Endothelial cell of umbilical vein (primary cell): ENCODE measurements at places on chromosomes 1 and 21.
A peak's percentile ranks its signal among the peaks of the same experiment; 100 is the strongest.

- DNase-seq = no peak
Measured at GRCh38 chr1:182643699-182644098, 39.5 kb upstream of the RGS16 start.

DNA sequence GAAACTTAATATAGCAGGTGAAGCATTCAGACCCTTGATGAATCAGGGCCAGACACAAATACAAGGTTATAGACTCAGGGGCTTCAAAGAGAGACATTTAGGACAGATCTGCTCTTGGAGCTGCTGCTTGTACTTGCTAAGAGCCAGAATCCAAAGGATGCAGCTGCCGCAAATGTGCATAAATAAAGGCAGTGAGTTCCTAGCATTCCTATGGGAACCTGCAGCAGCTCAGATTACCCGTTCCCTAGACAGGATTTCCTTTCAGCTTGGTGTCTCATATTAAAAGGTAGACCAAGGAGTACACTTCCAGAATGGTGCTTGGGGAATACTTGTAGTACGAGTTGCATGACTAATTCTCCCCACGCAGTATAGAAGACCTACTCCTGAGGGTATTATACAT is 9.7 kb upstream of the LRRC53 start:
- no peak for DNase-seq

- DNase-seq = no peak
Measured at GRCh38 chr1:9271283-9271682, 21.4 kb upstream of the SPSB1 start.

DNA sequence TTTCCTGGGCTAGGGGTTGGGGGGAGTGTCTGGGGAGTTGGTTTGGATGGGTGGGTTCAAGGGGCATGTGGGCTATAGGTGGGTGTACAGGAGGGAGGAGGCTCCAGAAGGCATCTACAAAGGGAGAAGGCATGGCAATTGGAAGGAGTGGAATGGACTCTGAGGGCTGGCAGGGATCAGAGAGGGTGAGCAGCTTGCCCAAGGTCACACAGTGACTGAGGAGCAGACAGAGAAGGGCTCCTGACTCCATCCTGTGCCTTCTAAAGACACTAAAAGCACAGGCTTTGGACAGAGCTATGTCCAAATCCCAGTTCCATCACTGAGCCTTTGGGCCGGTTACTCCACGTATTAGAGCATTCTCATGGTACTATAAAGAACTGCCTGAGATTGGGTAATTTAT is 151.8 kb downstream of the PTPRU start:
- DNase-seq = no peak

DNA sequence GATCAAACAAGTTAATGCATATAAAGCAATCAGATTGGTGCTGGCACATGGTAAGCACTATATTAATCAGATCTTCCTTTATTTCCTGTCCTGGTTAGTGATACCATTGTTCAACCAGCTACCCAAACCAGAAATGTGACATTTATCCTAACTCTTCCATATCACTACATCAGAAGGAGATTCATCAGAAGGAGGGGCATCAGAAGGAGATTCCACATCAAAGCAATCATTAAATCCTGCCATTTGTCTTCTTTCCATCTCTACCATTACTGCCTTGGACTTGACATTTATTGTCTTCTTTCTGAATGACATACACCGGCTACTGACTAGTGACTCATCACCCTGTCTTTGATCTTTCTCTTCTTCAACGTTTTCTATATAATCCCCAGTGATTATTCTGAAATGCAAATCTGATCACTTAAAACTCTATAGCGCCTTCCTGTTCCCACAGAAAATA is 75.0 kb downstream of the DNM3 start:
- DNase-seq = no peak

DNA sequence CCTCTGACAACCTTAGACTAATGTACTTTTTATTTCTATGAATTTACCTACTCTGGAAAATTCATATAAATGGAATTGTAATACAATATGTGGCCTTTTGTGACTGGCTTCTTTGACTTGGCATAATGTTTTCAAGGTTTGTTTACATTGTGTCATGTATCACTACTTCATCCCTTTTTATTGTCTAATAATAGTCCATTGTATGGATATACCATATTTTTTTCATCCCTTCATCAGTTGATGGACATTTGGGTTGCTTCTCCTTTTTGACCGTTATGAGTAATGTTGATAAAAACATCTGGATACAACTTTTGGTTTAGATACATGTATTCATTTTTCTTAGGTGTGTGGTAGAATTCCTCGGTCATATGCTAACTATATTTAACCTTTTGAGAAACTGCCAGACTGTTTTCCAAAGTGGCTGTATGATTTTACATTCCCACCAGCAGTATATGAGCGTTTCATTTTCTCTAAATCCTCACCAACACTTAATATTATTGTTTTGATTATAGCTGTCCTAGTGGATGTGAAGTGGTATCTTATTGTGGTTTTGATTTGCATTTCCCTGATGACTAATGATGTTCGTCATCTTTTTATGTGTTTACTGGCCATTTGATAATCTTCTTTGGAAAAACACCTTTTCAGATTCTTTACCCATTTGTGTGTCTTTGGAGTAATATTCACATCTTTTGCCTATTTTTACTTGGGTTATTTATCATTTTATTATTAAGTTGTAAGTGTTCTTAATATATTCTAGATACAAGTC is 3.5 kb downstream of the RO60 start:
- DNase-seq = no peak

- no peak for DNase-seq
Measured at GRCh38 chr1:6218375-6219164, 12.7 kb downstream of the RNF207 start.

GRCh38 chr1:228646717-228647522 is 88.4 kb upstream of the RHOU start:
- DNase-seq = peak; percentile 5

DNA sequence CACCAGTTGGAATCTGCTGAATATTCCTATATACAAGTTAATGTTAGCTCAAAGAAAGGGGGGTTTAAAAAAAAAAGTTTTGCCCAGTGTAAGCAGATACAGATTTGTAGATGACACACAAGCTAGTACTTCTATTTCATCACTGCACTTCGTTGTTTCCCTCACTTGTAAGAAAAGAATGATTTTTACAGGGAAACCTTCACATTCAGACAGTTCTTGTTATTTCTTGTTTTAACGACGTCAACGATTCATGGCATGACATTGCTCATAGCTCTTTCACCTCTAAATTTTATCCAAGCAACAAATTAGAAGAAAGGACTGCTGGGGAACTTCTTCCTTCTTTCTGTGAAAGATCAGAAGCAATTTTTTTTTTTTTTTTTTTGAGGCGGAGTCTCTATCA is 25.7 kb upstream of the C1orf105 start:
- no peak for DNase-seq

DNA sequence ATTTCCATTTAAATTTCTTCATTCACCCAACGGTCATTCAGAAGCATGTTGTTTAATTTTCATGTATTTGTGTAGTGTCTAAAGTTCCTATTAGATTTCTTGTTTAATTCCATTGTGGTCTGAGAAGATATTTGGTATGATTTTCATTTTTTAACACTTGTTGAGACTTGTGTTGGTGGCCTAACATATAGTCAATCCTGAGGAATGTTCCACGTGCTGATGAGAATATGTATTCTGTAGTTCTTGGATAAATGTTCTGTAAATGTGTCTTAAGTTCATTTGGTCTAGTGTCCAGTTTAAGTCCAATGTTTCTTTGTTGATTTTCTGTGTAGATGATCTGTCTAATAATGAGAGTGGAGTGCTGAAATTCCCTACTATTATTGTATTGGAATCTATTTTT is 22.7 kb upstream of the LCE5A start:
- no peak for DNase-seq

DNA sequence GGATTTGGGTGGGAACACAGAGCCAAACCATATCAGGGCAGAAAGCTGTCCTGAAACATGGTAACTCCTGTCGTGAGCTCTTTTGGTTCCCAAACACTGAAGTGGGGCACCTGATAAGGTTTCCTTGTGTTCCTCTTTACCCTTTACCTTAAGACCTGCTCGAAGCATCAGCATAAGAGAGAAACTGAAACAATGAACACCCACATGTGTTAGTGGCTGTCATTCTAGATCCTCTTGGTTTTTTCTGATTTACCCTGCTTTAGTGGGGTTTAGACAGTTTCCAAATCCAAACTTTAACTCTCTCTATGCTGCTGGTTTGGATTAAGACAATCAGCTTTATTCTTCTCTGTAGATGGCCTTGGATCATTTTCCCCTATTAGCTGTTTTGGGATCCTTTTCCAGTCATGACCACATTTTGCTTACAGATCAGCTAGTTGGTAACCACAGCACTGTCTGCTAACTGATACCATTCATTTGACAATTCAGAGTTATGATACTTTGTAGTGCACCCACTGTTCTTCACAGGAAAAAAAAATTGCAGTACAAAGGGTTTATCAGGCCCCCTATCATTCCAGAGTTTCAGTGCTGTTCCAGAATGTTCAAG is 975 bp upstream of the MNDA start:
- DNase-seq = no peak

DNA sequence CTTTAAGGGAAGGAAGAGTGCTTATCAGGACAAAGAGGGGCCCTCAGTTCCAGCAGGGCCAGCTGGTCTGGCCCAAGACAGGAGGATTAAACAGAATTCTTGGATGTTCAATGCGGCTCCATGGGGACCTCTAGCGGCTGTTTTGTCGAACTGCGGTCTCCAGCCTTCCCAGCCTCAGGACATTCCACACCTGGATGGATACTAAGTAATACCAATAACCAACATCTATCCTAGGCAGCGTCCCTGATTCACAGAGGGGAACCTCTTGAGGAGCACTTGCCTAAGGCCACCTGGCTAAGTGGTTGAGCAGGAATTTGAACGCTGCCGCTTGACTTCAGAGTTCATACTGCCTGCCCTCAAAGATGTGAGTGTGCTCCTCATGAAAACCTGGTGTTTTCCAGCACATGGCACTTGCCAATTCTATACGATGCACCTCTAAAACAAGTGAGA is 15.5 kb upstream of the CD247 start:
- DNase-seq = peak; percentile 47

DNA sequence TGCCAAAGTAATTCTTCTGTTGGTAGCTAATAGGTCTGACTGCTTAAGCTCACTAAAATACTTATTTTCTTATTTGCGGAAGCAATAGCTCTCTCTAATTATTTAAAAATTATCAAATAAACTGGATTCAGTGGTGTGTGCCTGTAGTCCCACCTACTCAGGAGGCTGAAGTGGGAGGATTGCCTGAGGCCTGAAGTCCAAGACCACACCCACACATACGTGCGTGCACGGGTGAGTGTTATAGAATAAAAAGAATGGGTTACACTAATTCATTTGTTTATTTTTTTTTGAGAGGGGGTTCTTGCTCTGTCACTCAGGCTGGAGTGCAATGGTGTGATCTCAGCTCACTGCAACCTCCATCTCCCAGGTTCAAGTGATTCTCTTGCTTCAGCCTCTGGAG is 94.2 kb upstream of the HNRNPU start:
- DNase-seq = no peak

DNA sequence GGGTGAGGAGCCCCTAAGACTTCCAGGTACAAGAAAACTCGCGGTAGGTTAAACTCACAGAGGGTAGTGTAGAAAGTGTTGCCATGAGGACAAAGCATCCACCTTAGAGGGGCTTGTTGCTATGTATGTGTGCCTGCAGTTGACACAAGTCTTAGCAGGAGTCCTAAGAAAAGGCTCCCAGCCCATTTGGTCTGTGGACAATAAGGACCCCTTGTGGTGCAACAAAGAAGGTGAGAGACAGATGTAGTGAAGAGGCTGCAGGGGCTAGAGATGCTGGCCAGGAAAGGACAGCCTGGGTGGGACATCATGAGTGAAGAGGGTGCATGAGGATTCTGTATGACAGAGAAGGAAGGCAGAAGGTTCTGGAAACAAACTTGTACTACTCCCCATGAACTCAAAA is 36.3 kb upstream of the IL10 start:
- DNase-seq = no peak

GRCh38 chr1:89311757-89312156 is 39.1 kb upstream of the GBP5 start:
- peak; percentile 24 for DNase-seq

- DNase-seq = peak; percentile 32
Measured at GRCh38 chr1:150696162-150696561, 792 bp downstream of the GOLPH3L start.

GRCh38 chr21:35855484-35855883 is 204.8 kb downstream of the SETD4 start:
- peak; percentile 74 for DNase-seq

DNA sequence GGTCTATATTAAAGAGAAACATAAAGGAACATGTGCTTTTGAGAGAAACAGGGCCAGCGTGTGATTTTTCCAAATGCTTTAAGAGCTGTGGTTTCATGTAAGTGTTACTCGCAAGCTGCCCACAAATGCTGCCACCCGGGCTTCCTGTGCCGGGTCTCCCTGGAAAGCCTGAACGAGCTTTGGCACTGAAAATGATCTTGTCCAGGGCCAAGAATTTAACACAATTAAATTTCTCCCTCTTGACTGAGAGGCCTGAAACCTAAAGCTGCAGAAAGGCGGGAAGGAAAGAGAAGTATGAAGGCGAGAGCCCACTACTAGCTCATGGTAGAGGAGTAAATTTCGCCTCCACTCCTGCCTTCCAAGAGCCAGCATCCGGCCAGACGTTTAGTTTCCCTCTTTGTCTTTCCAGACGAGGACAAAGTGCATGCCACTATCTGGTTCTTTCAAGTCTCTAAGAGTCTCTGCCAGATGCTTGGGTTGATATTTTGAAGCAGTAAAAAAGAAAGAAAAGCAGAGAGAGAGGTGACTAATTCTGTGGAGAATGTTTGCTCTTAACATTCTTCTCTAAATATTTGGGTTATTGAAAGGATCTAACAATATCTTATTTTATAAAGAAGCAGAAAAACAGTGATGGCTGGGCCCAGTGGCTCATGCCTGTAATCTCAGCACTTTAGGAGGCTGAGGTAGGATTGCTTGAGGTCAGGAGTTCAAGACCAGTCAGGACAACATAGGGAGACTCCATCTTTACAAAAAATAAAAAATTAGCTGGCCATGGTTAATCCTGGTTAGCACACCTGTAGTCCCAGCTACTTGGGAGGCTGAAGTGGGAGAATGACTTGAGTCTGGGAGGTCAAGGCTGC is 100.0 kb upstream of the HNRNPU start:
- peak; percentile 82 for DNase-seq

GRCh38 chr1:37485902-37486679 is 11.7 kb downstream of the ZC3H12A start:
- DNase-seq = no peak

- DNase-seq = no peak
Measured at GRCh38 chr1:19664453-19665185, at the start of gene HTR6. Gene HTR6 (plus strand): TSS chr1:19664875. CDS start chr1:19665754, 879 bp downstream.

- DNase-seq = no peak
Measured at GRCh38 chr1:113298941-113299340, 91.4 kb upstream of the MAGI3 start.

GRCh38 chr1:232675260-232675659 is 45.3 kb upstream of the SIPA1L2 start:
- DNase-seq = no peak

GRCh38 chr1:57590978-57591377 is 167.1 kb upstream of the DAB1 start:
- DNase-seq = no peak

- no peak for DNase-seq
Measured at GRCh38 chr1:158002631-158003405, 9.4 kb downstream of the KIRREL1 start.

DNA sequence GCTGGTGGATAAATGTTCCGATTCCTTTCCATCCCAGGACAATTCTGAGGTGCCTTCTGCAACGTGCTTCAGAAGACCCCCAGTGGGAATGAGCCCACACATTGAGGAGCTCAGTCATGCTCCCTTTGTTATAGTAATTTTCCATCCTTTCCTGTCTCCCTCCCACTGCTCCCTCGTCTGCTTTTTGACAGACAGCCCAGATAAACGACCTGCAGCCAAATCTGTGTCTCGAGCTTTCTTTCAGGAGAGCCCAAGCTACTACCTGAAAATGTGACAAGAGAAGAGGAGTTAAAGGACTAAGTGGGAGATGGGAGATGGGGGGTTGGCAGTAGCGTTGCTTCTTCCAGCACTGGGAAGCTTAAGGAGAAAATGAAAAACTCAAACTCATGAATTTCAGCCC is 65.9 kb upstream of the LRRN2 start:
- no peak for DNase-seq
